ENCODE measurements at places on chromosomes 2 and 18.

GRCh38 chr2:28621172-28622100 is 125.6 kb downstream of the PLB1 start:
- DNase-seq, result peak; percentile 48

GRCh38 chr2:148305476-148305875 is 284.6 kb downstream of the MBD5 start:
- DNase-seq, result no peak

DNA sequence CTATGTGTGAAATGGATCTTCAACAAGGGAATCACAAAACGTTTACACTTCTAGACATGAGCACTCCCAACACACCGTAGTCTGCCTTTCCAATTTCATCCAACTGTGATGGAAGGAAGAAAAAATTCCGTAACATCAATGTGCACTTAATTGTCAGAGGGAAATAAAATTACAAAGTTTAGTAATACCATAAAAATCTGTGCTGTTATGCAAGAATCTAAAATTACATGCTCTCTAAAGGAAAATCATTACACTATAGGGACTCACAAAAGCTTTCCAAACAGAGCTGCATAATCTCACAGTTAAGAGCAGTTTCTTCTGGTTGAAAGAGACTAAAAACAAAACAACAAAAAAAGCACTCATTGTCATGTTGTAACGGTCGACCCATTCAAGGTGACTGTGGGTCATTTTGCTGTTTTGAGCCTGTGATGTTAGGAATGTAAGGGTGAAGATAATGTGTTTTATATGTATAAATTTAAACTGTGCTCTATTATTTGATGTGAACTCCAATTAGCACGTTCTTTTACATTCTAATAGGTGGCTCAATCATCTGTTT is 698.0 kb downstream of the TDRD15 start:
- no peak for DNase-seq

DNA sequence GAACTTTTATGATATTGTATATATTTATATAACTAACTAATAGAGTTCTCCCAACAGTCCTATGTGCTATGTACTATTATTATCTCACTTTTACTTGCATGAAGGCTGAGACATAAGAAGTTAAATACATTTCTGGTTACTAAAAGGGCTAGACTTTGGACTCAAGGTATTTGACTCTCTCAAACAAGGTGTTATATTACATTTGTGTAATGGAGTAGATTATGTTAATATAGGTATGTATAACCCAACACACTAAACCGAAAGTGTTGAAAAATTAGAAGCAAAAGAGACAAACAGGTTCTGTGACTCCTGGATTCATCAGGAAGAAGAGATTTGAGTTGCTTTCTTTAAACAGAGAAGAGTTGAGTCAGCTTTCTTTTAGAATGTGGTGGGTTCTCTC is 733.6 kb upstream of the ZEB2 start:
- DNase-seq, result no peak

- DNase-seq, result no peak
Observed at GRCh38 chr2:177211576-177212105, 953 bp upstream of the HNRNPA3 start.

- DNase-seq, result no peak
Observed at GRCh38 chr18:55243857-55244256, 284.6 kb upstream of the CCDC68 start.

DNA sequence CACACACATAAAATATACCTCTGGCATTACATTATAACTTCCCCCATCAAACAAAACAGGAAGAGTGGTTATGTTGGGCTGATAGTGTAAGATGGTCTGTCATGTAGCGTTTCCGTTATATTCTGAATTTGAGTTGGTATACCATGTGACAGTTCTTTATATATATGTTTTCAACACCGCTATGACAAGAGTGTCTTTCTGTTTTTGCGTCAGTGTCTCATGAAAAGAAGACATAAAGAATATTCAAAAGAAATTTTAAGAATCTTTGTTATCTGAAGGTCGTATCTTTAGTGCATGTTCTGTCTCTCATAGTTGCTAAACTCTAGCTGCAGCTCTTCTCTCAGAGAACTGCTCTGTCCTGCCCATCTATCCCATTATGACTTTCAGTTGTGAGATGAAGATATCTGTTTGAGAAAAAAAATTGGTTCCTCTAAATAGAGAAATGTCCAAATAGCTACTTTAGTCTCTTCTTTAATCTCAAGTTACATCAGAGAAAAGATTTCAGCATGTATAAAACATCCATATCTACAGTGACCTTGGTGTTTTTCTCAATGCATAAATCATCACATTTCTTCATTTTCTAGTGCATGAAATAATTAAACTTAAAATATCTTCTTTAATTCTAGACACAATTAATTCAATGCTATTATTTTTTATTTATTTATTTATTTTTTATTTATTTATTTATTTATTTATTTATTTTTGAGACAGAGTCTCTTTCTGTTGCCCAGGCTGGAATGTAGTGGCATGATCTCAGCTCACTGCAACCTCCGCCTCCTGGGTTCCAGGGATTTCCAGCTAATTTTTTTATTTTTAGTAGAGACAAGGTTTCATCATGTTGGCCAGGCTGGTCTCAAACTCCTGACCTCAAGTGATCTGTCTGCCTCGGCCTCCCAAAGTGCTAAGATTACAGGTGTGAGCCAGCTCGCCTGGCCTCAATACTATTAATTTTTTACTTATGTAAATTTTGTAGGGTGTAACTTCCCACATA is 24.3 kb upstream of the PSME4 start:
- DNase-seq, result no peak

- DNase-seq, result no peak
Observed at GRCh38 chr2:126664639-126665038, 8.7 kb downstream of the GYPC start.

DNA sequence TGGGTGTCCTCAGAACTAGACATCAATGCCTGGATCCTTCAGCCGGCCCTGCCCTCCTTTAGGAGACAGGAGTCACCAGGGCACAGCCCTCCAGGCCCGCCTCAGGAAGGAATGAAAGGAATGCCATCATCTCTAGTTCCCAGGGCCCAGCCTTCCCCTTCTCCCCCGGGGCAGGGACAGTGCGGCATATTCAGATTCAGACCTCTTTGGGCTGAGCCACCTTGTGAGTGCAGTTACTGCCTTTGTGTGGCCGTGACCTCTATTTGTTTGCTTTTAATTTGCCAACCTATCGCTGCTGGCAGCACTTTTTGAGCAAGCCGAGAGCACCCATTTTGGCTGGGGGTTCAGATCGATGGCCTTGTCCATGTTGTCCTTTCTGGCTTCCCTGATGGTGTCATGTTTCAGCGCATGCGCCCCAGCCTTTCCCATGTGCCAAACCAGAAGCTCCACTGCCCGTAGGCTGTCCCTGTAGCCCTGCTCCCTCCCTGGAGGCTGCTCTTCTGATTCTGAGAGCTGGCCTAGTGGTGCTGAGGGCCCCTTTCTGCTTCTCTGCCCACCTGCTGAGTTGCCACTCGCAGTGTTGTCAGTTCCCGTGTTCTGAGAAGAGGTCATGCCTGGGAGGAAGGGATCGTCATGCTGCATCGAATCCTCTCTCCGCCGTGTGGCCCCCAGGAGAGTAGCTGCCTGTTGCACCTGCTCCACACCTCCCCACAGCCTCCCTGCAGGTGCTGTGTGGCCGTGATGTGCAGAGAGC is 10.9 kb downstream of the ANKRD23 start:
- no peak for DNase-seq

GRCh38 chr2:209472871-209473270 is 49.0 kb downstream of the MAP2 start:
- DNase-seq, result no peak

DNA sequence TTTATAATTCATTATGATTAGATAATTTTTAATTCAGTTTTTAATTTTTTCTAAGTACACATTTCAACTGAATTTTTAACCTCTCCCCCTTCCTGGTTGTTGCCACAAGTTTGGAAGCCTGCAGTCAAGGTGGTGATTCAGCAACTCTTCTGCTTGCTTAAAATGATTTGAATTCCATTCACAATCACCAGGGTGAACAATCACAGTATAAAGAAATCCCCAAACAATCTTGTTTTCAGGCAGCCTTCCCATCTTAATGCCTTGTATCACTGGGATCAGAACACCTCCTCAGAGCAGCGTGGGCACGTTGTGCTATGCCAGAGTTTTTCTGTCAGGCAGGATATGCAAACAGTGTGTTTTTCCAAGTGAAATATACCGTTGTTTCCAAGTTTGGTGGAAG is 46.7 kb upstream of the BARD1 start:
- no peak for DNase-seq

DNA sequence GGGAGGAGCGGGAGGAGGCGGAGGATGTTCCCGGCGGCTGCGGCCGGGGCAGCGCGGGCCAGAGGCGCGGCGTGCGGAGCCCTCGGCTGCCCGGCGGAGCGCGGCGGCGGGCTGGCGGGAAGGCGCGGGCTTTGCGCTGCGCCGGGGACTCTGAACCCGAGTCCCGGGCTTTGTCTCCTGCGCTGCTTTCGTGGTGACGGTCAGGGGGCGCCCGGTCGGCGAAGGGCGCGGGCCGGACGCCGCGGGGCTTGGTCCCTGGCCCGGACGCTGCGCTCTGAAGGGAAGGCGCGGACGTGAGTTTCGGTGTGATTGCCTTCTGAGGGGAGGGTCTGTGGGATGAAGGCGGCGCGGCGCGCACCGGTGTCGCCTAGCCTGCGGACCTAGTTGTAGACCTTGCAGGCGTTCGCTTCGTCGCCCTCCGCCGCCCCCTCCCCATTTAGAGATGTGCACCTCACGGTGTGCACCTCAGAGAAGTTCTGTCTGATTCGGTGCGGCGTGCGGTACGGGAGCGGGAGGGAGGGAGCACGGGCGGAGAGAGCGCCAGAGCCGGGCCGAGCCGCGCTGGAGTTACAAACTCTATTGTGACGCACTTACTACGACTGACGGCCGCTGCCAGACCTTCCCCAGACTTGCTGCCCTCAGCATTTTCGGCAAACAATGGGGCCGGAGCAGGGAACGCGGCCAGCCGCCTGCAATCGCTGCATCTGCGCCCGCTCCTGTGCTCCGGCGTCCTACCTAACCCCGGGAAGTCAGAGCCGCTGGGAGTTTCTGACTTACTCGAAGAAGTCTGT is 2.1 kb downstream of the BCL2L11 start:
- no peak for DNase-seq

DNA sequence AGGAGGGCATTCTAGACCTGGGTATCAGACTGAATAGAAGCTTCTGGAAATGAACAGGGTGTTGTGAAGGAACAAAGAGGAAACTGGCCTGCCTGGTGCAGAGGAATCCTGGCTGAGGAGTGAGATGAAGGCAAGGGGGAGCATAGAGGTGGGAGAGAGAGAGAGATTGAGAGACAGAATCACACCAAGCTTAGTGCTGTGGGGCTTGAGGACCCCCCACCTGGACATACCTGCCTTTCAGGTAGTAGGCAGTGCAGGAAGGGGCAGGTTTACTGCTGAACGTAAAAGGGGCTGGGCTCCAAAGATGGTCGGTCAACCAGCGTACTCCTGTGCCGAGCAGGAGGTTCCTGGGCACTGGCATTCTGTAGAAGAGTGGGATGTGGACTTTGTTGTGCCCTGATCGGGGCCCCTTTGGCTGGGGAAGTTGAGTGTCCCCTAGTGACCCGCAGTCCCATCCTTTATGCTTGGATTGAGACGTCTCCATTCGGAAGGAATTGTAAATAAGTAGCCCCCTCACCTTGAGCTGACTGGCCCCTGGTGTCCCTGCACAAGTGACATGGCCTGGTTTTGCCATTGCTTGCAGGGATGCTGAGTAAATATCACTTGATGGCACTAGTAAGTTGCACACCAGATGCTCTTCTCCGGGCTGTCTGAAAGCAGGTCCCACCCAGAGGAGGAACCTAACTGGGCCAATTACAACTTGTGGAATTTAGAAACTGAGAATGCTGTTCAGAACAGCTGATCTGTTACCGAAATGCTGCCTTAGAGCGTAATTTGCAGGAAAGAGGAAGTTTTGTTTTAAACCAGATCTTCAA is 1.4 kb downstream of the UBE2F start:
- DNase-seq, result peak; percentile 19

- no peak for DNase-seq
Observed at GRCh38 chr18:36527051-36527450, 229.5 kb downstream of the FHOD3 start.

GRCh38 chr18:2173486-2173885 is 397.8 kb downstream of the METTL4 start:
- DNase-seq, result no peak

DNA sequence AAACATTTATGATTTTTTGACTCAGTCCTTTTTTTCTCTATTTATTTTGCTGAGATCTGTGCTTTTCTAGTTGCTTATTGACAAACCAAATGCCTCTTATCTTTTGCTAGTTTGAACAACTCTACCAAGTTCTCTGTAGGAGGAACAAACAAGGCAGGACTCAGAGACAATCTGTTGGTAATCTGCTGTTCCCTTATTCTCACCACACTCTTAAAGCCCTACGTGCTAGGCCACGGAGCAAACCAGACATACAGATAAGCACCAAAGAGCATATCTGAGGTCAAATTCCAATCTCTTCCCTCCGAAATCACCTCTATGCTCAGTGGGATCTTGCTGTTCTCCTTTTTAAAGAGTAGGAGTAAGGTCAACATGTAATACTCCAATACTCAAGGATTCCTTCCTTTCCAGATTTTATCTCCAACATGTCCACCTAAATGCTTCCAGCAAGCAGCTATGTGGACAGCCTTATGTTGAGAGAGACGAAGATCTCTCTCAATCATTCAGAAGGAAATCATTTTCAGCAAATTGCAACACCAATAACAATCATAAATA is 18.4 kb downstream of the FN1 start:
- DNase-seq, result no peak

DNA sequence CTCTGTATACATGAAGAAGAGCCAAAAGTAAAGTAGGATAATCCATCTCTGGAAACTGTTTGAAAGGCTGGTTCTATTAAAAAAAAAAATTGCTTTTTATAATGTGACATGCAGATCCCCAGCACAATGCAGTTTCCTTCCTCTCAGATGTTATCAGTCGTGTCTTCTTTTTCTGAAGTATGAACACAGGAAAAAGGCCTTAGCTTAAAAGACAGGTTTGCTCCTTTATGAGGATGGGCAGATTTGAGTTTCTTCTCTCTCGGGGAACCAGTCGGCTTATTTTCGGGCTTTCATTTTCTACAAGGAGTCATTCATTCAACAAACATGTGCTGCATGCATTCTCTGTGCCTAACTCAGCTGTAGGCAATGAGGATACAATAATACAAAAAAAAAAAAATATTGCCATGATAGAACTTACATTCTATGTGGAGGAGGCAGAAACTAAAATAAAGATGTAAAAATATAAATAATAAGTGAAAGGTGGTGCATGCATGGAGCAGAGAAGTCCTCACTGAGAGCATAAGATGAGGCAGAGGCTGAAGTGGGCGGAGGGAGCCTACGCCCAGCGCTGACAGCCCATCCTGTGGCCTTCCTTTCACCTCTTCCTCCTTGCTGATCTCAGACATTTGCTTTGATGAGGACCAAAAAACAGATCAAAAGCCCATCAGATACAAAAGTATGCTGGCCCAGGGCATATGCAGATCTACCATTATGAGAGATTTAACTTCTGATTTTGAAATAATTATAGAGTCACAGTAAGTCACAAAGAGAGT is at the start of gene CD226:
TSS of gene CD226 (minus strand) at position 513 of the 773 bp plus-strand sequence. CDS start at position 46, 467 bp downstream.
- DNase-seq, result no peak

DNA sequence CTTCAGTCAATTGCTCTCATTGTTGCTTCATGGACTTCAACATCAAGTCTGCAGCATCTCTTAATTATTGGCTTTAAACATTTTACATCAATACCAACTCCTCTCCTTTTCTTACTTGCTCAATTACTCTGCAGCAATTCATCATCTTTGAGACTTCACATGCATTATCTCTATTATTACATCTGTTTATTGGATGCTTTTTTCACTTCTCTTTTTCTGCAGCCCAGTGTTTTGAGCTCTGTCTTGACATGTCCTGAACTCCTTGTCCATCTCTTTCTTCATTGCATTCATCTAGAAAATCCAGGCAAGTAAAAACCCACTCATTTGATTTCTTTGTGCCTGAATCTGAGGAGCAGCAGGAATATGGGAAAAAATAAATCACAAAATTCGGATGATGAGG is 647.9 kb downstream of the PLCL1 start:
- no peak for DNase-seq

All from activated naive CD4-positive, alpha-beta T cell (primary cell).